ENCODE measurements at places on chromosomes 1 and 21.

DNA sequence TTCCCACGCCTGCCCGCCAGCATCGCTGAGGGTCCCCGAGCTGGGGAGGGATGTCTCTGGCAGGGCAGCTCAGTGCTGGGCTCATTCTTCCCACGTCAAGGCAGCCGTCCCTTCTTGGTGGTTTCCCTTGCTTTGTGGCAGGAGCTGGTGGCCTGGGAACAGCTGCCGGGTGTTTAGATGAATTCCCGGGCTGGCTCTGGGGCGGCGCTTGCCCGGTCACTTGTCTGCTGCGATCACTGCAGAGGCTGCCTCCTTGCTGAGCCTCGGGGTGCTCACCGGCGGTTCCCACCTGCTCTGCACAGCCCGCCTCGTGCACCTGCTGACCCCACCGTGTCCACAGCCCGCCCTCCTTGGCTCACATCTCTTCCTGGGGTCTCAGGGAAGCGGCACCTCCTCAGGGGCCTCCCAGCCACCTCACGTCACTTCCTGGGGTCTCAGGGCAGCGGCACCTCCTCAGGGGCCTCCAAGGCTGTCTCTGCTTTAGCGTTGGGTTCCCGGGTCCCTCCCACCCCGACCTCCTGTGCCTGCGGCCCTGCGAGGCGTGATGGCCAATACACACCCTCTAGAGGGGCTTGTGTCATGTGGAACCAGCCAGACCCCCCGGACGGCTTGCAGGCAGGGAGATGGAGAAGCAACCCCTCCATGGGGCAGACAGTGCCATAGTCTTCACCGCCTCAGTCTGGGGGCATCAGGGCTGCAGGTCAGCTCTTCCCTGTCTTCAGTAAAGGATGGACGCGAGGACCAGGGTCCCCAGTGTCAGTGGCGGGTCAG, 13.5 kb downstream of the COL18A1 start:
- no peak for DNase-seq

DNA sequence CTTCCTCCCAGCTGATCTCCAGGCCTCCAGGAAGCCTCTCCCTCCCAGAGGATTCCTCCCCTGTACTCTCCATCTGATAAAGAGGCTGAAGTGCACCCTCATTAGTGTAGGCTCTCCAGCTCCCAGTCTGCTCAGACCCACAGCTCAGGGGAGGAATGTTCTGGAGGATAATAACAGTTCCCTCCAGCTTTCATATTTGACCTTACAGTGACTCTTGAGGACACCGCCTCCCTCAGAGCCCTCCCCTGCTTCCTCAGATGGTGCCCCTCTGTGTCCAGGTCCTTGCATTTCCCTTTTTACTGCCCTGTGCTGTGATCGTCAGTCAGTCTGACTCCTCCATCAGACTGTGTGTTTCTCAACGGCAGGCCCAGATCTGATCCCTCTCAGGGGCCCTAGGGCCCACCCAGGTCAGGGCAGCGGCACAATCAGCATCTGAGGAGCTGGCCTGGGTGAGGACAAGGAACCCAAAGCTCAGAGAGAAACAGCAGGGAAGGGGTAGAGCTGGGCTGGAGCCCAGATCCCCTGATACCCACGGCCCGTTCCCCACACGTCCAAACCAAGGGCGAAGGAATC, 1.1 kb upstream of the SHISAL2A start:
- DNase-seq = no peak

DNA sequence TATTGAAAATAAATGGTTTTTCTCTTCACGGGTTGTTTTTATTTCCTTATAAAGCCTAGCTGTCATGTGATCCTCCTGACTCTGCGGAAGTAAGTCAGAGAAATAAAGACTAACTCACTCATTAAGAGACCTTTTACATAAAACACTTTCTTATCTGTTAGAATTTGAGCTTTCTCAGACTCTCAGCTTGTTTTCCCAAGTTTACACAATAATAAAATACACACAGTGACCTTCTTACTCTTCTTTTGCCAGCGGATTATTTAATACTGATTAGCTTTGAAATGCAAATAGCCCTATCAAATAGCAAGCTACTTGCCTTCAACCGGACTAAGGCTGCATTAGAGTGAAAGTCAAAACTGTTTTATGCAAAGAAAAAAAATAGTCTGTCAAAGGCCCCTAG, 45.5 kb upstream of the CXADR start:
- DNase-seq = no peak

- DNase-seq = no peak
Observed at GRCh38 chr1:172070055-172070454, 228.8 kb downstream of the DNM3 start.

- DNase-seq = no peak
Observed at GRCh38 chr1:53557369-53557768, 98.2 kb downstream of the DMRTB1 start.

DNA sequence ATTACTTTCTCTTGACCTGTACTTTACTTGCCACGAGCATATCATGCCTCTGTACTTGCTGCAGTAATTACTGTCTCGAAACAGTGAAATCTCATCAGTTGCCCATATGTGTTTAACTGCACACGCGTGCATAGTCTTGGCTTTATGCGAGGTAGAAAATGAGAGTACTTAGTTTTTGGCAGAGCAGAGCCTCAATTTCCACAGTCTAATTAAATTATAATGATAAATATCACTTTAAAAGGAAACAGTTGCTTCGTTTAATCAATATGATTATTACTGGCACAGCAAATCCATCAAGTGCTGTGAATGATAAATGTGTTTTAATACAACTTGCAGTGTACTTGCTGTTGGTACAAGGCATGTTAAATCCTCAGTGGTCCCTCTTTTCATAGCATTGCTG, 47.6 kb downstream of the ADARB1 start:
- no peak for DNase-seq

- no peak for DNase-seq
Observed at GRCh38 chr1:166865926-166866325, 10.1 kb downstream of the TADA1 start.

DNA sequence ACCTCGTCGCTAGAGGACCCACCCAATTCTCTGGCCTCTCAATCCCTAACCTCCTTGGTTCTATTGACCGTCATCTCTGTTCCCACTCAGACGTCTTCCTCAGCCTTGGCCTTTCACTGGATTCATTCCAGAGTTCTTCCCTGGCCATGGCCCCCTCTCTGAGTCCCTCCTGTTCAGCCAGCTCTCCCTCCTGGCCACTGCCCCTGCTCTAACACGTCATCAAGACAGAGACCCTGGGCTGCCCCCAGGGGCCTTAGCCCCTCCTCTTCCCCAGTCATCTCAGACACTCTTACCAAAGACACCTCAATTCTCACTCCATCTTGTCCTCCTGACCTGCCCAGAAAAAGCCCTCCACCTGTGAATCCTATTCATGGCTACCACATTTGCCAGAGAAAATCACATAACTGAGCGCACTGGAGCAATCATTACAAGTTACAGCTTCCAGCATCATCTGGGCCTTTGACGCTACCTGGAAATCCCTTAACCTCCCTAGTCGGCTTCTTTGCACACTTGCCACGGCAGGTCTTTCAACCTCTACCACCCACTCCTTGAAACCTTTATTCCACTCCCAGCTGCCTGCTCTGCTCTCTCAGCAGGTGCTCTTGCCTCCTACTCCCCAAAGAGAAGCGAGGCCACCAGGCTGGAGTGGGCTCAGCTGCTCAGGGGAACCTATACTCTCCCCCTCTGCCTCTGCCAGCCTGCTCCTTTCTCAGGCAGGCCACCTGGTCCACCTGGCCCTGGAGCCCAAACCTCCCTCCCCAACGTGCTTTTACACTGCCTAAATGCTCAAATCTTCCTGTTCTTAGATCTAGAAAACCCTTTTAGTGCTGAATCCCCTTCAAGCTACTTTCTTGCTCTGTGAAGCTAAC, 14.0 kb downstream of the DCST2 start:
- no peak for DNase-seq

- no peak for DNase-seq
Observed at GRCh38 chr21:46340998-46341397, 17.0 kb downstream of the PCNT start.

DNA sequence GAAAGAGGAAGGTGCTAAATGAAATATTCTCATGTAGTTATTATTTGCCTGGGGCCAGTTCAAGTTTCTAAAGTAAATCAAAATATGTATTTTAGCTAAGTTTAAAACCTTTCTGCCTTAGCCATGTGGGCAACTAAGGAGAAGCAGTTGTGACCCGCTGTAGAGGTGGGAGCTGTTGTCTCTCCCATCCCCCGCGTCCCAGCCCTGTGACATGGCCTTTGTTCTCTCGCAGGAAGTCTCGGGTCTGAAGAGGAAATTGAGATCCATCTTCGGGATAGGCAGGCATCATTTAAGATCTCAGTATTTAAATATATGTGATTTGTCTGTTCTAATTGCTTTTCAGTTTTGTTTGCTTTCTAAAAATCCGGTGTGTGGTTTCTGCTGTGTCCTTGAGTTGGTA, 121.5 kb downstream of the CAMTA1 start:
- DNase-seq = no peak

DNA sequence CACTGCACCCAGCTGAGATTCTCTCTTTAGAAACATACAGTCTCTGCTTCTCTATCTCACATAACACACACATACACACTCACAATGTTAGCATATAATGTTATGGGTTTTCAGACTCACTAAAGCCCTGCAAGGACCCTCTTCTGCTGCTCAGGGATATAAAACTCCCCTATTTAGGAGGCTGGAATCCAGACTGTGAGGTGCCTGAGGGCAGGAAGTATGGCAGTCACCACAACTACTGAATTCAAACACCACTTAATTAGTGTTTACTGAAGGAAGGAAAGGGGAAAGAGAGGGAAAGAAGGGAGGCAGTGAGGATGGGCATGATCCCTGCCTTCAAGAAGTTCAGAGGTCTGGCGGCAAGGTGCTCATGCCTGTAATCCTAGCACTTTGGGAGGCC, 7.8 kb upstream of the CDK18 start:
- DNase-seq = no peak

GRCh38 chr1:2025491-2025981, 6.4 kb downstream of the GABRD start:
- no peak for DNase-seq

- no peak for DNase-seq
Observed at GRCh38 chr1:2930913-2931723, 90.1 kb upstream of the ACTRT2 start.

GRCh38 chr21:30962013-30962412, 76.3 kb downstream of the KRTAP19-8 start:
- no peak for DNase-seq

DNA sequence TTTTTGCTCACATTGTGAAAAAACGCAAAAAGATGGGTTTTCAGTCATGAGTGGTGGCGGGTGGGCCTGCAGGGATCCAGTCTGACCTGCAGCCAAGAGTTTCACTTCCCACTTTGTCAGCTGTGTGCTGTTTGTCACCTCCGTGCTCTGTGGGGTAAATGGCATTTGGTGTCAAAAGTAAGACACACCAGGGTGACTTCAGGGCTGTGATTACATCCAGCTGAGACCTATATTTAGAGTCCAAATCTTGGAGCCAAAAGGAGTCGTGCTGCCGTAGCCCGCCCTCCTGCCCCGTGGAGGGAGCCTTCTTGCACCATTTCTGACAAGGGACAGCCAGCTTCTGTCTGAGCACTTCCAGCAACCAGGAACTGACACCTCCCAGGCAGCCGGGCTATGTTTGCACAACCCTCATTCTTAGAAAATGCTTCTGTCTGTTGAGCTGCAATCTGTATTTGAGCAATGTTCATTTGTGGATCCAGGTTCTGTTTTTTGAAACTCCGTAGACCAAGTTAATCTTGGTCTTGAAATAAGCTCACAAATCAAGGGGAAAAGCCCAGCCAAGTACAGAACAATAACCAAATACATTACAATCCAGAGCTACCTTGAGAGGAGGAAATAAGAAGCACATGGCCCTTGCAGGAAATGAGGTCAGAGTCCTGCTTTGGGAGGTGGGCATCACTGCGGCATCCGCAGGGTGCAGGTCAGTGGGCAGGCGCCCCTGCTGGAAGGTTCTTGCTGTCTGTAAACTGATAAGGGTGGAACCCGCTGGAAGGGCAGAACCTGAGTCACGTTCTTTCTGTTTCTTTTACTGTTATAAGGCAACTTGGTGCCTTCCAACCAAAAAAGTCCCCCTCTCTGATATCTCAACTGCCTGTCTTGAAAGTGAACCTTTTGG, 14.4 kb downstream of the ABCG1 start:
- peak; percentile 78 for DNase-seq

GRCh38 chr1:174074757-174075156, 52.6 kb upstream of the RC3H1 start:
- DNase-seq = no peak

- no peak for DNase-seq
Observed at GRCh38 chr1:223664106-223664505, 1.4 kb downstream of the CAPN8 start.

- no peak for DNase-seq
Observed at GRCh38 chr1:16975211-16975610, 5.2 kb downstream of the MFAP2 start.

GRCh38 chr21:41779659-41780058, 12.8 kb upstream of the RIPK4 start:
- DNase-seq = no peak

- DNase-seq = no peak
Observed at GRCh38 chr1:79662596-79662995, 656.1 kb upstream of the ADGRL4 start.

DNA sequence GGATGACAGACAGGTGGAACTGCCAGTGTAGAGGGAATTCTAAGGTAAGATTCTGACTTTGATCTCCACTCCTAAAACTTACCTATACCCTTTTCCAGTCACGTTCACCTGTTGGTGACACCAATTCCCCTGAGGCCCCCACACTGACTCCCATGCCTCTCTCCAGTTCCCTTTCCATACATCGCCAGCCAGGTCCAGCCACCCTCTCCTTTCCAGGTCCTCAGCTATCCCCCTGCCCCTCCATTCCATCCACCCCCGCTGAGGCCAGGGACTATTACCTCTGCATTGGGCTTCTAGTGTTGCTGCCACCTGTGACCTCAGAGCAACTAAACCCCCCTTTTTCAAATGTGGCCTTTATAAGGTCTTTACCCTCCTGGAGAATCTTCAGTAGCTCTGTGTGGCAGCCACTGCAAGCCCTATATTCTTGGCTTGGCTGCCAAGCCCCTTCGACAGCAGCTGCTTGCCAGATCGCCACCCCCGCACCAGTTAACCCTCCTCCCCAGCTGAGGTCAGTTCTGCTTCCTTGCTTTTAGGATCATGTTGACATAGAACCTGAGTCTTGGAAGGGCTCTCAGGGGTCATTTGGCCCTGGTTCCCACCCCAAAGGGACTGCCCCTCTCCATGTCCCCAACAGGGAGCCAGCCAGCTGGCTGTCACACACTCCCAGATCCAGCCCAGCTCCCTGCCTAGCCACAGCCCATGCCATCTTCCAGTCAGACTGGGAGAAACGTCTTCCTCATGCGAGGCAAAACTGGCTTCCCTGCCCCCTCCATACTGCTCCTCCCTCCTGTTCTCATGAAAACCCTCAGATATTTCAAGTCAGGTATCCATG, 14.7 kb downstream of the CSF1 start:
- DNase-seq = no peak

- DNase-seq = no peak
Observed at GRCh38 chr1:220441211-220441610, 86.7 kb upstream of the MARK1 start.

- DNase-seq = no peak
Observed at GRCh38 chr1:213989002-213989855, 1.5 kb downstream of the PROX1 start.

- DNase-seq = no peak
Observed at GRCh38 chr1:174448974-174449373, 1.2 kb downstream of the GPR52 start.

GRCh38 chr1:93502571-93502970, 54.7 kb downstream of the FNBP1L start:
- DNase-seq = no peak

- DNase-seq = peak; percentile 35
Observed at GRCh38 chr1:109214695-109215623, 1.2 kb downstream of the SARS1 start.

GRCh38 chr1:60059468-60059867, 14.1 kb downstream of the C1orf87 start:
- DNase-seq = no peak

All from HL-60 (cell line).